ENCODE measurements at places on chromosomes 5 and 9. TPM values are rescaled to one million over a fixed set of nuclear protein-coding genes. Genes with fewer than 3 reads are reported as not detected.

- DNase-seq: peak; percentile 52
Measured at GRCh38 chr9:77793849-77794248, 145.7 kb upstream of the GNA14 start.

GRCh38 chr9:91547081-91547480 lies 123.4 kb upstream of the NFIL3 start:
- no peak for DNase-seq

DNA sequence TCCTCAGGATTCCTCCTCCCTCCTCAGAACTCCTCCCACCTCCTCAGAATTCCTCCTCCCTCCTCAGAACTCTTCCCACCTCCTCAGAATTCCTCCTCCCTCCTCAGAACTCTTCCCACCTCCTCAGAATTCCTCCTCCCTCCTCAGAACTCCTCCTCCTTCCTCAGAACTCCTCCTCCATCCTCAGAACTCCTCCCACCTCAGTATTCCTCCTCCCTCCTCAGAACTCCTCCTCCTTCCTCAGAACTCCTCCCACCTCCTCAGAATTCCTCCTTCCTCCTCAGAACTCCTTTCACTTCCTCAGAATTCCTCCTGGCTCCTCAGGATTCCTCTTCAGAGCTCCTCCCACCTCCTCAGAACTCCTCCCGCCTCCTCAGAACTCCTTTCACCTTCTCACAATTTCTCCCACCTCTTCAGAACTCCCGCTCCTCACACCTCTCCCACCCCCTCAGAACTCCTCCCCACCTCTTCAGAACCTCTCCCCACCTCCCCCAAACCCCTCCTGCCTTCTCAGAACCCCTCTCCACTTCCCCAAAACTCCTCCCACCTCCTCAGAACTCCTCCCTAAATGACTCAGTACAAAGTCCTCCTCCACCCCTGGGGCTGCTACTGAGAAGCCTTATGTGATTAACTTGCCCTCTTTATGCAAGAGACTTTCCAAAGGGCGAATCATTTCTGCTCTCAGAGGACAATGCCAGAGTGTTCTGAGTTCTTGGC lies 23.2 kb downstream of the SLC46A2 start:
- DNase-seq: peak; percentile 44

Gene ADGRV1
- 4.4 TPM for total RNA-seq

- peak; percentile 88 for DNase-seq
Measured at GRCh38 chr5:54360089-54360488, 49.7 kb upstream of the ARL15 start.

- peak; percentile 65 for DNase-seq
Measured at GRCh38 chr5:64330728-64331231, 165.1 kb downstream of the RNF180 start.

- DNase-seq: no peak
Measured at GRCh38 chr9:131271506-131271931, 4.8 kb downstream of the FAM78A start.

GRCh38 chr9:93108291-93109041 lies 12.4 kb downstream of the CARD19 start:
- DNase-seq: peak; percentile 29

Data from myocyte (in vitro differentiated cells).